ENCODE measurements at places on chromosomes 6 and 20.

DNA sequence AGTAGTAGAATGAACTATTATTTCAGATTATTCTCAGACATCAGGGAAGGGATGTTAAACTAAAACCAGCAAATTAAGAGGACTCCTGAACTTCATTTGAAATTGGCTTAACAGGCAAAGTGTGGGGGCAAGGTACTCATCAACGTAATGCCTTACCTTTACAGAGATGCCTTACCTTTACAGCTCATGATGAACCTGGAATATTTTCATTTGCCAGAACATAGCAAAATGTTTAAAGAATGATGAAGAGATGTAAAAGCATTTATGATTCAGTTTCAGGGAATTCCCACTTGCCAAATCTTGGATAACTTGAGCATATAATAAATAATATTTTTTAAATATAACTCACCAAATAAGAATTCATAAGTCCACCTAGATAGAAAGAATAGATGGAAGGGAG is 207.5 kb downstream of the TINAG start:
- no peak for DNase-seq

GRCh38 chr6:158711264-158711663 is 61.4 kb downstream of the SYTL3 start:
- DNase-seq: no peak

- no peak for DNase-seq
Measured at GRCh38 chr6:114863610-114864009, 520.8 kb upstream of the HS3ST5 start.

- DNase-seq: no peak
Measured at GRCh38 chr6:44128020-44128917, 915 bp downstream of the TMEM63B start.

GRCh38 chr6:108958900-108959770 is 110.9 kb downstream of the ARMC2 start:
- no peak for DNase-seq

- no peak for DNase-seq
Measured at GRCh38 chr6:150639823-150640331, 40.2 kb downstream of the PLEKHG1 start.

GRCh38 chr20:9286501-9287461 is 217.9 kb downstream of the PLCB4 start:
- DNase-seq: no peak

DNA sequence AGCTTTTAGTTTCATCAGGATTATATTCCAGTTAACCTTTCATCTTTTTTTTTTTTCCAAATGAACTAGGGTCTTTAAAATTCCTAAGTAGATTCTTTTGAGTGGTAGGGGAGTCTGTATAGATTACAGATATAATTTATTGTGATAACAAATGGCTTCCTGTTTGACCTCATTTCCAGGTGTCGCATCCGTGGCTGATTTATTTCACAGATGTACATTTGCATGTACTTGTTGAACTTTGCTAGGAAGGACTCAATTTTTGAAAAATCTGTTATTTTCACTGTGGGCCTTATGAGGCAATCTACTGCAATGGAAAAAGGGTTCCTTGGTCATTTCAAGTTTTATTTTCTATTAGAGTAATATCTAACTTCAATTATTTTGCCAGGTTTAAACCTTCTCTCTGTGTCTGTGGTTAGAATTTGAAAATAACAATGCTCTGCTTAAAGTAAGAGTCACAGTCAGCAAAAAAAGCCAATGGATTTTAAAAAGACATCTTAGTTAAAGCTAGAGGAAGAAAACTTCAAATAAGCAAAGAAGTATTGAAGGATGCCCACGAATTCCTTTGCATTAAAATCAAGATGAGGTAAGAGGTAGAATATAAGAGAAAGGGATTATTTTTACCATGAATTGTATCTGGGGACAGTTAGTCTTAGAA is 57.9 kb downstream of the SAMD5 start:
- no peak for DNase-seq

DNA sequence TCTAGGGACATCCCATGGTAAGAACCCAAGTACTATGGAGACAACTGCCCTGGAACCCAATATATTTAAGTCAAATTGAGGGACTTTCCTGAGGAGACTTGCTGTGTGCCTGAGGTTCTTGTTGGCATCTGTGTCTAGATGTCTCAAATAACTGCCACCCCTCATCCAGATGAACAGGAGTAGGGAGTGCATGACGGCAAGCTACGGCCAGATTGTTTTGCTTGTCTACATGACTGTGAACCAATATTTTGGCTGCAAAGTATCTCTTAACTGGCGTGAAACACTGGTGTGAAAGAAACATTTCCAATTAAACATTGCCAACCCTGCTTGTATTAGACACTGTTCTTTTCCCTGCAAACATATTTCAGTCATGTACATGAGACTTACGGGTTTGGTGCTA is 52.4 kb upstream of the SIM1 start:
- DNase-seq: no peak

- DNase-seq: no peak
Measured at GRCh38 chr6:94636780-94637385, 940.5 kb upstream of the MANEA start.

GRCh38 chr6:42427871-42428270 is 23.9 kb downstream of the TRERF1 start:
- DNase-seq: no peak

DNA sequence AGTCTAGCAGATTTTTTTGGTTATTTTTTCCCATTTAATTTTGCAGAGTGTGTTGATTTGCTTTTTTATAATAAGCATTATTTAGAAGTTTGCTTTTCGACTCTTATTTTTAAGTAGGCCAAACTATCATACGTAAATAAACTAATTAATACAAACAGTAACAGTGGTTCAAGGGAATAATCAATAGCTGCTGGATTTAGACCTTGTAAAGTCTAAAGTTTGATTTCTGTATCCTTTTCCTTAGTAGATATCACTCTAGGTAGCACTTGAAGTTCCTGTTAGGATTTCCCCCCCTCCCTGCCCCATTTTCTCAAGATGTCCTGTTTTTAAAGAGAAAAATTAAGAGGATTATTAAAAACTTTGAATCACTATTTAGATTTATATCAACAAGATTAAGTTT is 136.1 kb downstream of the B3GAT2 start:
- no peak for DNase-seq

DNA sequence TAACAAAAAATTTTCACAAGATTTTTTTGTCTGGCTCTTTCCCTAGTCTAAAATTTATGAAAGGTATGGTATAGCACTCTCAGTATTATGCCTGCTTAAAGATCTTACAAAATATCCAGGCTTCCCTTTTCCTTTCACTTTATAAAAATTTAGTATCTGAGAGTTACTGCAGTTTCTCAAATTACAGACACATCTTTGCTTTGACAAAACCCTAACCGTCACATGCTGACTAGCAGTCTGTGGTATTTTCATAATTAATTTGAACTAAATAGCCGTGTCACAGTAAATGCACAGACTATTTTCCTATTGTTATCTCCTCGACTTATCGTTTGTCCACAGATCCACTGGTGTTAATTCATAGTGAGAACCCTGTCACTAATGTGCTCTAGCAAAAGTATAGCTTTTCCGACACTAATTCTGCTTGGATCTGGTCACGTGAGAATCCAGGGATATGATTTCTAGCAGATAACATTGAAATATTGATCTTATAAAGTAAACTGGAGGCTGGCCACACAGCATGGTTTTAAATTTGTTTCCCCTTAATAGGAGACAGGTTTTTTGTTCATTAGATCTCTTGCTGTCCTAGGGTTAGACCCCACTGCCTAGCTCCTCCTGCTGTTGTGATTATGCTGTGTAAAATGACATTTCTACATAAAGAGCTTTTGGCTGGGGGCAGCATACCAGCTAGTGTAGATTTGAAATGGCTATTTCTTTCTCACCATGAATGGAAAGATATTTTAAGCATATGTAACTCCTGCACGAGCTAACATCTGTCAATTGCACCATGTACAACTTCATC is 340.6 kb upstream of the SASH1 start:
- no peak for DNase-seq

DNA sequence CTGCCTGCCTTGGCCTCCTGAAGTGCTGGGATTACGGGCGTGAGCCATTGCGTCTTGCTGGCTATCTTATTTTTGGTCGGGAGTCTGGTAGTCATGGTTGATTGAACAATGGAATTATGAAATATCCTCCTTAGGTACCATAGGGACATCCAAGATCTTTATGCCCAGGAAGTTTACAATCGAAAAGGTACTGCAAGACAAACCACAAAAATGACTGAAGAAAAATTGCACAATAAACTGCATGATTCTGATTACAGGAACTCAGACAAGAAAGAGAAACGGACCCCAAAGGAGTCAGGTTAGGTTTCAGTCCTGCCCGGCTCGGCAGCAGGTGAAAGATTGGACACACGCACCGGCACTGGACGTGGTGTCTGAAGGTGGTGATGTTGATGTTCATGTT is 5.3 kb downstream of the SLC26A8 start:
- DNase-seq: no peak

- DNase-seq: no peak
Measured at GRCh38 chr6:136666041-136666440, 115.8 kb upstream of the MAP7 start.

DNA sequence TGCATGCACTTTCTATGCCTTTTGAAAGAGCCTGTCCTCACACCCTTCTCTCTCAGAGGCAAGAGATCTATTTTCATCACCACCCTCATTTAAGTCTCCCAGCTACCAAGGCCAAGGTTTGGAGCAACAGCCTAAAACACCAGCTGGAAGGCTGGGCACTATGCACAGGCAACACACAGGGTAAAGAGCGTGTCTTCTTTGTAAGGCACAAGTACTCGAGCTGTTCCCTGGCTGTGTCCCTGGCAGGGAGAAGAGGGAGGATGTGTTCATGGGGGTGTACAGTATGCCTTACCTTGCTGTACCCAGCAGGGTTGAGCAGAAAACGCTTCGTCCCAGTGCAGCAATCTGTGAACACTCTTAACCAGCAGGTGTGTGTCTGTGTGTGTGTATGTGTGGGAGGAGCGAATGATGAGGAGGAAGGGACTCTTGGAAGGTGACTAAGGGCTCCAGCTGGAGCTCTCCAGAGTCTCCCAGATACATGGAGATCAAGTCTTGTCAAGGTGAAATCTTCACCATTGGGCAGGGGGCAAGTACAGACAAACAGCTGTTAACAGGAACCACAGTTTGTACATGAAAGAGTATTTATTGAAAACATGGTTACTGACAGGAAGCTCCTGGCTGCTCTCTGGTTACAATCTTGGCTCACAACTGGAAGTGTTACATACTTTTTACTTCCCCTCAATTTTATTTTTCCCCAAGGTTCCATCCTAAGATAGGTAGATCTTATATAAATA is 40.8 kb downstream of the ELMO2 start:
- no peak for DNase-seq

- no peak for DNase-seq
Measured at GRCh38 chr6:130288065-130288464, 65.3 kb upstream of the SAMD3 start.

DNA sequence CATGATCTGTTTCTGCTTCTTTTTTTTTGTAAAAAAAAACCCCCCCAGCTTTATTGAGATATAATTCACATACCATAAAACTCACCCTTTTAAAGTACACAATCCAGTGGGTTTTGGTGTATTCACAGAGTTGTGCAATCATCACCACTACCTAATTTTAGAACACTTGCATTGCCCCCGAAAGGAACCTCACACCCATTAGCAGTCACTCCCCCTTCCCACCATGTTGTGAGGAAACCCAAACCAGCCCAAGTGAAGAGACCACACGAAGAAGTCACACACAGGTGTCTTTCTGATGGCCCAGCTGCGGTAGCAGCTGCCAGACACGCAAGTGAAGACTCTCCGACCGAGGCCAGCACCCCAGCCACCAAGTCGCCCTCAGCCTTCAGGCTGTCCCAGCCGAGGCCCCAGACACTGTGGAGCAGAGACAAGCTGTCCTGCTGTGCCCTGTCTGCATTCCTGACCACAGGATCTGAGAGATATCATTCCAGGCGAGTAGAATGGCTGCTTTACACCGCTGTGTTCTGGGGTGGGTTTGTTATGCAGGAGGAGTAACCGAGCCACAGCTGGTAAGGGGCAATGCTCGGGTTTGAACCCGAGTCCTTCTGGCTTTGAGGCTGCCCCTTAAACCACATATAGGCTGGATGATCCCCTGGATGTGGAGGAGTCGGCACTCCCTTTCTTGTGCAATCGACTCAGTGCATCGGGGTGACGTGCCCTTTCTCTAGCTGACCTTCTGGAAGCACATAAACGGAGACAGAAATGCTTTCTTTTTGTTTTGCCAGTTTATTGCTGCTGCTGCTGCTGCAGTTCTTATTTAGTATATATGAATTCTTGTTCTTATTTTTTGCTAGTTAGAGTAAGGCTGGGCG is 59.1 kb upstream of the PTPN1 start:
- no peak for DNase-seq

DNA sequence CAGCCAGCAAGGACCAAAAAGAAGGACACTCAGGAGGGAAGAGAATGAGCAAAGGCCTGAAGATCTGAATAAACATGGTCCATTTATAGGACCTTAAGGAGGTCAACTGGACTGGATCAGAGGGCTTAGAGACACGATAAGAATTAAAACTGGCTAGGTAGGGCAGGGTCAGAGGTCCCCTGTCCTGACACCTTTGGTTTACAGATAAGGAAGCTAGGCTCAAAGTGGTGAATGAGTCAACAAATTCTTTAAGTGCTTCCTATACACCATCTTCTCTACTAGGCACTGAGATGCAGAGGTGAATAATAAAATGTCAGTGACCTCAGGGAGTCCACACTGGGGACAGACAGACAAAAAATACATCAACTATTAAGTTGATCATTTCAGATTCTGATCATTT is 70.3 kb downstream of the HIVEP2 start:
- DNase-seq: no peak

- DNase-seq: no peak
Measured at GRCh38 chr6:87660226-87660911, 41.7 kb downstream of the AKIRIN2 start.

DNA sequence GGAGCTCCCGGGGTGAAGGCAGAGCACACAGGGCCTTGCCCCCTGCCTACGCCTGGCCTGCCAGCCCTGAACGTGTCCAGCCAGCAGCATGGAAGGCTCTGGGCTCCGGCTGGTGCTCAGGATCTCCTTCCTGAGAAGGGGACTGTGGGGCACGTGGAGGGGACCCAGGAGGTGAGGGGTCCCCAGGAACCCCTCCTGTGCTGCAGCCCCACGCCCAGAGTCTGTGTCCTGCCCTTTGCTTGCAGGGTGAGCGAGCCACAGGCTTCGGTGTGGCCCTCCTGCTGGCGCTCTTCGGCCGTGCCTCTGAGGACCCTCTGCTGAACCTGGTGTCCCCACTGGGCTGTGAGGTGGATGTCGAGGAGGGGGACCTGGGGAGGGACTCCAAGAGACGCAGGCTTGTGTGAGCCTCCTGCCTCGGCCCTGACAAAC is 22.3 kb downstream of the NPEPL1 start:
- DNase-seq: no peak

- no peak for DNase-seq
Measured at GRCh38 chr20:15033891-15034290, 696.5 kb upstream of the FLRT3 start.

DNA sequence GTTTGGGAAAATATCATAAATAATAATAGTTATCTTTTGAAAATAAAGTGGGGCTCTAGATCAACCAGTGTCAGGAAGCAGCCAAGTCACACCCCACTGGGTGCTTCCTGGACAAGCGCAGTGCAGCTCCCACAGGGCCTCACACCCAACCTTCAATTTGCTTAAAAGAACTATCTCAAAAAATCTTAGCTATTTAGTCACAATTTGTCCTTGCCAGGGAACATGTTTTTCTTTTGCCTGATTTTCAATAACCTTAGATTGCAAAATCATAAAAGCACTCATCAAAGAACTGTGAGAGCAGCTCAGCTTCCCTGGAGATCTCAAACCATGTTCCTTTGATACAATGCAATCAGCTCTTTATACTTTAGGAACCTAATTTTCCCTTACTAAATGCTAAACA is 1.6 kb upstream of the NCOA7 start:
- no peak for DNase-seq
